ENCODE measurements at places on chromosomes 2 and 18.

DNA sequence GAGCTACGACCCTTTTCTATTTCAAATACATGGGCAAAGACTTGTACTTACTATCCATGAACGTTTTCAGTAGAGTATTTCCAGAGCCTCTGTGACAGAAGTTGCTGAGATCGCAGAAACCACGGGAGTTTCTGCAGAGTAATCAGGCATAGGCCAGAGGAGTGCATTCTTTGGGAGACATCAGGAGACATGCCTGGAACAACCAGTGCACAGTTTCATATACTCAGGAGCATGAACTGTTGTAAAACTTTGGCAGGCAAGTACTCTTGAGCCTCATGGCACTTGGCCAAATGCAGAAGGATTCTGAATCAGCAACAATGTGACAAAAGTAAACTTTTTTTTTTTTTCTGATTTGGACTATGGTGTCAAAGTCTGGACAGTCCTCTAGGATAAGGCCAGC, 307.1 kb downstream of the GRB14 start:
- peak; percentile 5 for DNase-seq

DNA sequence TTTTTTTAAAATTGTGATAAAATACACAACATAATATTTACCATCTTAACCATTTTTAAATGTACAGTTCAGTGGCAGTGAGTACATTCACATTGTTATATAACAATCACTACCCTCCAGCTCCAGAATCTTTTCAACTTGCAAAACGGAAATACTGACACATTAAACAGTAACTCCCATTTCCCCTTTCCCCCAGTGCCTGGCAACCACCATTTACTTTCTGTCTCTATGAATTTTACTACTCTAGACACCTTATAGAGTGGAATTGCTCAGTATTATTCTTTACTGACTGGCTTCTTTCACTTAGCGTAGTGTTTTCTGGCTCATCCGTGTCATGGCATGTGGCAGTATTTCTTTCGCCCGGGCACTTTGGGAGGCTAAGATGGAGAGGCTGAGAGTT, 32.6 kb downstream of the FASTKD2 start:
- DNase-seq, result no peak

GRCh38 chr2:39127973-39128372, 7.1 kb upstream of the SOS1 start:
- no peak for DNase-seq

DNA sequence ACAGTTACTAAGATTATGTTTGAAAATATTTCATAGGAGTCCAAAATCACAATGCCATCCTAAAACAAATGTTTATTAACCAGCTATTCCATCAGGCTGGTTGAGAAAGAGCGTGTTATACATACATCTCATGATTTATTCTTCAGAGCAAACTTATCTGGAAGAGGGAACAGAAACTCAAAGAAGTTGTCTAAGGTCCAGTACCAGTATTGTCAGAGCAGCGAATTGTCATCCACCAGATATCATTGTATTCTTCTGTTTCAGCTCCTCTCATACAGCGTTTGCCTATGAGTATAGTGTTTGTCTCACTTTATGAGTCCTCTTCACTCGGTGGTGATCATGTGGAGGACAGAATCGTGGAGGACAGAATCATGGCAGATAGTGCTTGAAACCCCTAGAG, 238.2 kb downstream of the OSR1 start:
- DNase-seq, result no peak

GRCh38 chr2:44479127-44479887, 117.6 kb downstream of the CAMKMT start:
- peak; percentile 71 for DNase-seq

GRCh38 chr2:239642406-239643004, 241.7 kb upstream of the HDAC4 start:
- DNase-seq, result no peak

DNA sequence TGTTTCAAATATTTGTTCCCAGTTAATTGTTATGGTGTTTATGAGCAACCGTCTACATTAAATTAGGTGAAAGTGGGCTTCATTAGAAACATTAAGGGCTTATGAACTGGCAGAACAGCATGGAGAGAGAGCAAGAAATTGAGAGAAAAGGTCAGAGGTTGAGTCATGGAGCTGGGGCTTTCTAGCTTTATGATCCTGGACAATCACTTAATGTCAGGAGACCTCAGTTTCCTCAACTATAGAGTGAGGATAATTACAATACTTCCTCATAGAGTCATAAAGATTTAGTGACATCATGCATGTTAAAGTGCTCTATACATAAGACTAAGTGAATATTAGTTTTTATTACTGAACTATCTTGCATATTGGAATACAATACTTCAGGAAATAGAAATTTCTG, 83.9 kb downstream of the PLCL1 start:
- DNase-seq, result no peak

DNA sequence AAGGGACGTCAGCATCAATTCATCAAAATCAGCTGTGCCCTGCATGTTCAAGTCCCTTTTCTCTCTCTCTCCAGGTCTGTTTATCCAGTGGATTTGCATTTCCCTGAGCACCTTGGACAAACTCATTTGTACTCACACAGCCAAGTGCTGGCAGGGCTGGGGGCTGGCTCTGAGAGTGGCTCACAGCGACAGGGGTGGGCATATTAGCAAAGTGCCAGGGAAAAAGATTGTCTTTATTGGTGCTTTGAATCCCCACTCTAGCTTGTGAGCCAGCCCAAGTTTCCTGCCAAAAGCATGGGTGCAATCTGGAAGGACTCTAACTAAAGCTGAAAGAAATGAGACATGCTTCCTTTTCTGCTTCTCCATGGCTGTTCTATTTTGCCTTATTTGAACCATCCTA, 56.6 kb downstream of the ACOXL start:
- DNase-seq, result no peak

- peak; percentile 32 for DNase-seq
Measured at GRCh38 chr2:794554-795241, 117.5 kb upstream of the TMEM18 start.

DNA sequence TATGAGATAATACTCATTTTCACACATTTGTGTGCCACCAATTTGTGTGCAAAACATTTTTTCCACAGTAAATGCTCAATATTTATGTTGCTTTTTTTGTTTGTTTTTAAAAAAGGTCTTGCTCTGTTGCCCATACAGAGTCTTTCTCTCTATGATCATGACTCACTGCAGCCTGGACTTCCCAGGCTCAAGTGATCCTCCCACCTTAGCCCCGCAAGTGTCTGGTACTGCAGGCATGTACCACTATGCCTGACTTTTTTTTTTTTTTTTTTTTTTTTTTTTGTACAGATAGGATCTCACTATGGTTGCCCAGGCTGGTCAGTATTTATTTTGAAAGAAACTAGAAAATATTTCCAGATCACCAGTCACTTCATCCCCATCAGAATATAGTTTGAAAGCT, 297.8 kb upstream of the GYPC start:
- no peak for DNase-seq

DNA sequence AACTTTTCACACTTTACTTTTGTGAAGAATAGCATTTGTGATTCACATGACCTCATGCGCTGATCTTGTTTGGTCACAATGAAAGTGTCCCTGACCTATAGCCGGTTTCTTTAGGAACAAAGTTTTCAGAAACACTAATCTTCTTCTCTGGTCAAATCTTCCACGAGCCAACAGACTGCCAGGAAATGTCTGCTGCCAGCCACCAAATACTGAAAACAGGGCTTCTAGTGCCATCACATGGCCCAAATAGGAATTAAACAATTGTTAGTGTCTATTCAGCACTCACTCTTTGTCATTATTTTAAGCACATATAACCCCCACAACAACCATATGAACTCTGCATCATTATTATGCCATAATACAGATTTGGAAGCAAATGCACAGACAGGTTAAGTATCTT, 286.5 kb upstream of the SYT4 start:
- DNase-seq, result no peak

DNA sequence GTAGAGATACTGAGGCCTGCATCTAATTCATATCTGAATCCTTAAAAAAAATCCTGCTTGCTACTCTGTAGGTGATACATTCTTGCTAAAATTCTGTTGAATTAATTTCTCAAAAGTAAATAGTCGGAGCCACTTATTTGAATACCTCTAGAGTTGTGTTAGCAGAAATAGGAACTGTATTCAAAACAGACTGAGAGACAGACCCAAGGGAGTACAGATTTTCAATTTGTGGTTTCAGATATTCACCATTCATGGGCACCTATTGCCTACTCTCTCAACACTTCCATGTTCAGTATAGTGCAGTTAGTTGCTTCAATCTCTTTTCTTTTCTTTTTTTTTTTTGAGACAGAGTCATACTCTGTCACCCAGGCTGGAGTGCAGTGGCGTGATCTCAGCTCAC, 46.6 kb upstream of the CTLA4 start:
- no peak for DNase-seq

- no peak for DNase-seq
Measured at GRCh38 chr2:12507295-12507694, 209.4 kb upstream of the TRIB2 start.

GRCh38 chr2:20104900-20105545, 53.6 kb upstream of the LAPTM4A start:
- DNase-seq, result no peak

DNA sequence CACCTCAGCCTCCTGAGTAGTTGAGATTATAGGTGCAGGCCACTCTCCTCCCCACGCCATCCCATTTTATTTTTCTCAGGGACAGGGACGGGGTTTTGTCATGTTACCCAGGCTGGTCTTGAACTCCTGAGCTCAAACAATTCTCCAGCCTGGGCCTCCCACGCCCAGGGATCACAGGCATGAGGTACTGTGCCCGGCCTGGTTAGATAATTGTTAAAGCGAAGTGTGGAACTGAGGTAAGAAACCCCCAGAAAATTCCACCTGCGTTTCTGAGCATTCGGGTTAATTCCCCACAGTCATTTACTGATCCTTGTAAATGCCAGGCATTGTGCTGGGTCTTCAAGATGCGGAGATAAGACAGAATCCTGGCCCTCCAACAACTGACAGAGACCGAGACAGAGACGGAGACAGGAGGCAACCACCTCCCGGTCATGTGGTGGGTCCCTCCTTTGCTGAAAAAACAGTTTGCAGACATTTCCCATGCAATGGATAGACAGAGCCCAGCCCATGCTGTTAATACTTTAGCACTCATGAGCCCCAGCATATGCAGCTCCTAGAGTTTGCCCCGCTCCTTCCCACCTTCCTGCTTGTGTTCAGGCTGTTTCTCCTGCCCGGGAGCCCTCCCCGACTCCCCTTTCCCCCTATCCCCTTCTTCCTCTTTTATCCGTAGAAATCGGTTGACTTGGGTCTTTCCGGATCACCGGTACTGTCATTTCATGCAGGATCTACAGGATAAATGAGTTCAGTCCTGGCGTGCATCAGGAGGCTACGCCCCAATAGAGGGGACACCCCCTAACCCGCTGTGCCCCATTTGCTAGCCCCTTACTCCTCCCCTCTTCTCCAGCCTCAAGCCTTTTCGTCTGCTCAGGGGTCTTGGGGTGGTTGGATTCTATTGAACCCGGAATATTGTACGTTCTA, 1.6 kb upstream of the RHOB start:
- no peak for DNase-seq
